Osteoblast (primary cell): ENCODE measurements at places on chromosomes 5 and 9. TPM values are rescaled to one million over a fixed set of nuclear protein-coding genes. Genes with fewer than 3 reads are reported as not detected.
A peak's percentile ranks its signal among the peaks of the same experiment; 100 is the strongest.

Gene STPG3
- total RNA-seq: 0.36 TPM in 1 of 2 replicates, not detected in the other

Gene BNC2
- total RNA-seq: 51.3 and 53.9 TPM in 2 replicates

GRCh38 chr5:1709171-1709803 is 90.3 kb downstream of the MRPL36 start:
- no peaks in the 10 kb centered on the region for H3K27me3 ChIP-seq
- H3K36me3 ChIP-seq: no peaks in the 10 kb centered on the region
- H3K4me3 ChIP-seq: no peak overlapping the region
- no peak overlapping the region for H3K27ac ChIP-seq

GRCh38 chr9:130672466-130672865 is 8.1 kb downstream of the PRDM12 start:
- no peaks in the 10 kb centered on the region for H3K36me3 ChIP-seq
- peaks cover 9% of the 10 kb centered on the region for H3K27me3 ChIP-seq
- H3K4me1 ChIP-seq: no peaks in the 10 kb centered on the region
- no peak overlapping the region for H3K4me3 ChIP-seq
- H3K27ac ChIP-seq: no peak overlapping the region
- DNase-seq: peak; percentile 80

Gene FAF2
- 40.2 and 42.4 TPM in 2 replicates for total RNA-seq
